Stimulated activated CD8-positive, alpha-beta memory T cell treated with anti-CD3 and anti-CD28 coated beads, Interleukin-4, amount 100 ng/mL, for 24 hours (primary cell): ENCODE measurements at places on chromosomes 3 and 15.

- DNase-seq = no peak
Observed at GRCh38 chr3:119359476-119360326, 65.5 kb downstream of the ARHGAP31 start.

DNA sequence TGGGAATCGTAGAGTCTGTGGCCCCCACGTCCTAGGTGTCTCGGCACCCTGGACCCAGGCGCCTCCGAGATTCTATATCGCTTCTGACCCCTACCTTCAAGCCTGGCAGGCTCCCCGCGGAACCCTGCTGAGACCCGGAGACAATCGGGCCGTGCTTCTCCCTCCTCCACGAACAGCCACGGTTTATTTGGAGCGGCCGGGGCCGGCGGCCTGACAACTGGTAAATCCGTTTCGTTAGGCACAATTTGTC lies 1.4 kb downstream of the GATA2 start:
- DNase-seq = no peak

DNA sequence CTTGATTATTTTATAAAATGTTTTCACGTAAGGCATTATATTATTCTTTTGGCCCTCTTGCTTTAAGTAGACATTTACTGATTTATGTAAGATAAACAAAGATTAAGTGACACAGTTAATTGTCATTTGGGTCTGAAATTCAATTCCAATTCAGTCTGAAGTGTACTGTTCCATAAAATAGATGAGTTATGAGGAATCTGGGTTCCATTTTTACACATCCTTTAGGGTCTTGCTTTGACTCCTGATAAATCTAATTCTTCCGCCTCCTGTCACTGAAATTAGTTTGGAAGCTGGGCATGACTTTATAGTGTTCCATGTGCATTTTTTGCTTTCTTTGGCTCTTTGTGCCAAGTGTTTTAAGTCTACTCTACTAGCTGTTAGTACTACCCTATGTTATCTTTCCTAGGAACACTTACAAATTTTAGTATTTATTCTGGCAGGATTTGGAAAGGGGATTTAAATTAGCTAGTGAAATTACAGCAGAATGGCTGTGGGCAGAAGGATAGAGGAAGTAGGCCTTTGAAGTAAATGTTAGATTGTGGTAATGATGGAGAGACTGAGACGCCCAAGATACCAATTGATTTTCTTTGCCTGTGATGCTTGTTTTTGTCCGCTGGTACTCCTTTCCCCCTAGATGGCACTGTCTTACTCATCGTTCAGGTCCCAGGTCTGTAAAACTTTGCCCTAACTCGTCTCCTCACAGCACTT lies 14.3 kb downstream of the ARL8B start:
- no peak for DNase-seq

DNA sequence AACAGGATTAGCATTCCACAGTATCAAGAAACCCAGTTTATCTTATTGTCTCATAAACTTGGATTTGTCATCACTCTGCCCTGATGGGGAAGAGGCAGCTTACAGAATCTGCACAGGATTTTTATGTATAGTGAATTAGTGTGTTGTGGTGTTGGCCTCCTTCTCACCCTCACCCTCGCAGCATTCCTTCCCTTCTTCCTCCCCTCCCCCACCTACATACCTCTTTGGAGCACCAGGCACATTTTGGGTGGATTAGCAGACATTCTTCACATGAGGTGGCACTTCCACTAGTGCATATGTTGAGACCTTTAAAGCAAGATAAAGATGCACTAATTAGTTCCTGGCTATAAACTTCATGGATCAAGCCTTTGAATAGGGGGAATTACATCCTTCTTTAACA lies 13.9 kb downstream of the ITGB5 start:
- DNase-seq = no peak

DNA sequence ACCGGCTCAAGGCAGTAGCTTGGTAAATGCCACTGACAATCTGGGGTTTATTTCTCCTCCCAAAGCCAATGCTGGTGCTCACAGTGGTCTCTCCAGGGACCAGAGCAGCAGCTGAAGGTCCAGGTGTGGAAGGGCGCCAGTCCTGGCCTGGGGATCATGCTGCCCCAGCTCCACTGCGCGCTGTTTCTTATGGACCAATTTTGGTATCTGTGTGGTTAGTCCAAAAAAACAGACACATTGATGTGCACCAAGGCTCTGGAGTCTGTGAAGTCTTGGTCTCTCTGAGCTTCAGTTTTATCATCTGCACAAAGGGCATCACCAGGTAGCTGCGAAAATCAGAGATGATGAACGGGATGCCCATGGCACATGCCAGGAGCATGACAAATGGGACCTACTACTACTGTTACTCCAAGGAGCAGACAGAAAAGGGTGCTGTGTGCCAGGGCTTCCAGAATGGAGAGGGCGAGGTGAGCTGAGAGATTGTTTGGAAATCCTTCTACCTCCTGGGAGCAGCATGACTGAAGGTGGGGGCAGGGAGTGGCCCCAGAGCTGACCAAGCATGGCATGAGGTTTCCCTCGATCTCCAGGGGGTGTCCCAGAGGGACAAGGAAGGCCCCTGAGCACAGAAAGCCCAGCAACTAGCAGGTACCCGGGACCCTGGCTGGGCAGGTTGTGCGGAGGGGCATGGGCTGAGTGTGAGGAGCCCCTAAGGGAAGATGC lies 134.3 kb upstream of the PRR20G start:
- DNase-seq = no peak

DNA sequence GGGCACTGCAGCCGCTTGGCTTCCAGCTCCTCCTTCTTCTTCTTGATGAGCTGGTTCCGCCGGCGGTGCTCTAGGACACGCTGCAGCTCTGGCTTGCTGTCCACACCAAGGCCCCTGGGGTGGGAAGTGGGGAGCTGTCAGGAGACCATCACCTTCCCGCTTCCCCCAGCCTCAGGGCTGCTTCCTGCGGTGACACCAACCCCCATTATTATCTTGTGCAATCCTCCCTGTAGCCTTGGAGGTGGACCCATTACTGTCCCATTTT lies 10.0 kb downstream of the FAM107A start:
- no peak for DNase-seq

- no peak for DNase-seq
Observed at GRCh38 chr3:54021071-54021470, 101.3 kb upstream of the CACNA2D3 start.

DNA sequence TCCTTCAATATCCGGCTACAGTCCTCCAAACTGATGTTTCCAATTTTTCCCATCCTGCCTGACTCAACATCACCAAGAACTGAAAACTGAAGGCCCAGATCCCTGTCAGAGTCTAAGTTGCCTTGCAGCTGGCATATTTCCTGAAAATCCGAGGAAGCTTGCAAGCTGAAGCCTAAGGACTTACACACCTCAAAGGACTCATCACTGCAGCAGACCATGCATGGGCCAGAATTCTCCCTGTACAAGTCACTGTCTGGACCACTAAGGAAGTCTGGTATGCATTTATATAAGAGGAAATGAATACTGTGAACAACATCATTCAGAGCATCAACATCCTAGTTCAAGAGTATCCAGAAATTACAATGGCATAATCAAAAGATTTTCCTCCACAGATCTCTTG lies 548.8 kb upstream of the MDFIC2 start:
- no peak for DNase-seq

- peak; percentile 32 for DNase-seq
Observed at GRCh38 chr15:72197460-72198355, at the start of gene GRAMD2A. TSS of gene GRAMD2A (minus strand) at chr15:72197787.

GRCh38 chr3:187375581-187375980 lies 7.4 kb downstream of the RTP4 start:
- no peak for DNase-seq

- DNase-seq = peak; percentile 15
Observed at GRCh38 chr3:44323341-44323955, 15.1 kb upstream of the TCAIM start.

DNA sequence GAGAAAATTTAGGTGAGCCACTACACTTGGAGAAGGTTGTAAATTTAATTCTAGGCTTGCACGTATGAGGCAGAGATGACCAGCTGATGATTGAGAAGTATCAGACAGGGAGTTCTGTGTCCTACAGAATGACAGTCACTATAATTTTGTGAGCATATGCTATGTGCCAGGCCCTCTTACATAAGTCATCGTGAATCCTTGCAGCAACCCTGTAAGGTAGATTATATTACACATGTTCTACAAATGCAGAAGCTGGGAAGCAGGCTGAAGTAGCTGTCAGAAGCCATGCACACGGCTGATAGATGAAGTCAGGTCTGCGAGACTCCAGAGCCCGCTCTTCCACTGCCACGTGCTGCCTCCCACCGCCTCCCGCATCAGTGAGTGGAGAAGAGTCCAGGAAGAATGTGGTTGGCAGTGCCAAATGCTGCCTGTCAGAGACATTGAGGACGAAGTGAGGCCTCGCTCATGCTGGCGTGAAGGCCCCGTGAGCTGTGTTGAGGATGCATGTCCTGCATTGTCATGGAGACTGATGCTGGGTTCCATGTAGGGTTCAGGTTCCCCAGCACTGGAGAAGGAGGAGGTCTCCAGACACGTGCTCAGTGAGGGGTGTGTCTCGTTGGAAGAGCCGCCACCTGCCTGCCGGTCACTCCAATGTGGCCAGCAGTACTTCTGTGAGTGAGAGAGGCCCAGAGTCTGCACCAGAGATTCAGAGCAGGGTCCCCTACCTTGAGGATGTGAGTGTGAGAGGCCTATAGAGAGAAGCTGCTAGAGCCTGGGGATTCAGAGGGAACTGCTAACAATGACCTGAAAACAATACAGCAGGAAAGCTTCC lies 123.3 kb upstream of the PLXNA1 start:
- DNase-seq = no peak

GRCh38 chr3:139111392-139112229 lies 66.9 kb upstream of the PRR23C start:
- DNase-seq = peak; percentile 37
